ENCODE measurements at places on chromosomes 4 and X.

- peak; percentile 99 for DNase-seq
Observed at GRCh38 chrX:318739-319578, at the start of gene GTPBP6. GTPBP6 (minus strand) TSS chrX:318796; CDS start chrX:318787, 9 bp downstream.

DNA sequence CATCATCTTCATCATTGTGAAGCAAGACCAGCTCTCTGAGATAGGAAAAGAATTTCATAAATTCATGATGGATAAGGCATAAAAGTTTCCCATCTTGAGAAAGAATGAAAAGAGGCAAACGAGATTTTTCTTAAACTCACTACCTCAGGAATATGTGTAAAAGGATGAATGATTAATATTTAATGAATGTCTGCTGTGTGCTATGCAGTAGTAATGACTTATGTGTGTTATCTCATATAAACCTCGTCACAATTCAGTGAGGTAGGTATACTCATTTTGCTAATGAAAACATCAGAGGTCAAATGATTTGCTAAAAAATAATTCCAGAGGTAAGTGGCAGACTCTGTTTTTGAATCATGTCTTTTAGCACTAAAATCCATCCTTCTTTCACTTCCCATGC is 42.6 kb upstream of the GYPA start:
- no peak for DNase-seq

DNA sequence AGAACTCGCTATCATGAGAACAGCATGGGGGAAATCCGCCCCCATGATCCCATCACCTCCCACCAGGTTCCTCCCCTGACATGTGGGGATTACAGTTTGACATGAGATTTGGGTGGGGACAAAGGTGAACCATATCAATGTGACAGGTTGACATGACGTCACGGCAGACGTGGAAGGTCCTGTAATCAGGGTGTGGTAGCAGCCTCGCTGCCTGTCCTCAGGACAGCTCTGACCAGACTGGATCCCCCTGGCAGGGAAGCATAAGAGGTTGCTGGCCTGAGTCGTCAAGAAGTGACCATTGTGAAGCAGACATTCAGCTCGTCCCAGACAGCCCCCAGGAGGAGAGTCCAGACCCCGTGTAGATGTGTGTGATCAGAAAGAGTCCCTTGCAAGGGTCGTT is 104.6 kb downstream of the TNIP2 start:
- no peak for DNase-seq

GRCh38 chr4:106264331-106264728 is 51.7 kb downstream of the TBCK start:
- no peak for DNase-seq

GRCh38 chr4:94588896-94589693 is 137.4 kb downstream of the PDLIM5 start:
- DNase-seq = no peak

GRCh38 chr4:41236508-41236907 is 20.2 kb upstream of the UCHL1 start:
- DNase-seq = no peak

- DNase-seq = no peak
Observed at GRCh38 chr4:83112231-83112630, 2.3 kb downstream of the PLAC8 start.

GRCh38 chr4:8215001-8215427 is 15.9 kb downstream of the SH3TC1 start:
- DNase-seq = no peak

DNA sequence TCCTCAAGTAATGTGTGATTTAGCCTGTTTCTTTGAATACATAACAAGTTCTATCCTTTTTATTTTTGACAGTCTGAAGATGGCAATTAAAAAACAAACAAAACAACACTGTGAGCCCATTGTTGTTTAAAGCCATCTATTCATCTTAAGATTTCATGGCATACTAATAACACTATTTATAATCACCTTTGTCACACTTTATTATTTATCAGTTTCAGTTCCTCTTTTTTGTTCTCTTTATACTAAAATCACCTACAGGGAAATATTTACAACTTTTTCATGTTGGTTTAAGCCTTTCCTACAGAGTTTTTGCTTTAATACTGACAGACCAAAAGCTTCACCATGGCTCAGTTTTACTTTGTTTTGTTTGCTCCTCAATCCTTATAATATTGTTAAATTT is 247.4 kb upstream of the CTSO start:
- no peak for DNase-seq

DNA sequence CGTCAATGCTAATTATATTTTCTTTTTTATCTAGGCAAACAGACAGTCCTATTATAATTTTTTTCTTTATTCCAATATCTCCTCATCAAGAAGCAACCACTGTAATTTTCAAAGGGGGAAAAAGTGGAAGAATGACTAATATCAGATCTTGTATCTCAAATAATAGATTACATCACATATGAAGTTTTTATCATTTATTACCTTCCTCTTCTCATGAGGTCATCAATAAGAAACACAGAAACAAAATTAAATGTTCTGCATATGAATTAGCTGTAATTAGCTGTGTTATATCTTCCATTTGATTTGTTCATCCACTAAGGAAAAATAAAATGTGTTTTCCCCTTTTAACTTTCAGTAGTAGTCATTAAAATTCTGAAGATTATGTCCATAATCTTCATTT is 14.3 kb downstream of the PRSS12 start:
- DNase-seq = no peak

- no peak for DNase-seq
Observed at GRCh38 chr4:15457406-15458201, 12.1 kb upstream of the CC2D2A start.

DNA sequence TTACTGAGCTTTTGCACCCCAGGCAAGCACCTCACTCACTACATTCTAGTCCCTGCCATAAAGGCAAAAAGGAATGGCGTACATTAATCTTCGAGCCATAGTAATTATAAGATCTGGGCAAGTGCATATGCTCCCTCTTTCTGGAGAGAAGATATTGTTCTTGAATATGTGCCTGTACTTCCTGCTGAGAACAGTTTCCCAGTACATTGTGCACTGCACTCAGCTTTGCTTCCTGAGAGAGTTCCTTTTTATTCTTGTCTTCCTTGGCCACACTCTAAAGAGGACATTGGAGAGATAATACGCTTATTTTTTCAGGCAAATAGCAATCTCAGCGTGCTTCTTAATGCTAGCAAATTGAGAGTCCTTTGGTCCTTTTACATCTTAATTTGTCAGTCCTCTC is 909.0 kb upstream of the PCDH10 start:
- DNase-seq = no peak

- no peak for DNase-seq
Observed at GRCh38 chrX:151161690-151162089, 14.7 kb upstream of the GPR50 start.

DNA sequence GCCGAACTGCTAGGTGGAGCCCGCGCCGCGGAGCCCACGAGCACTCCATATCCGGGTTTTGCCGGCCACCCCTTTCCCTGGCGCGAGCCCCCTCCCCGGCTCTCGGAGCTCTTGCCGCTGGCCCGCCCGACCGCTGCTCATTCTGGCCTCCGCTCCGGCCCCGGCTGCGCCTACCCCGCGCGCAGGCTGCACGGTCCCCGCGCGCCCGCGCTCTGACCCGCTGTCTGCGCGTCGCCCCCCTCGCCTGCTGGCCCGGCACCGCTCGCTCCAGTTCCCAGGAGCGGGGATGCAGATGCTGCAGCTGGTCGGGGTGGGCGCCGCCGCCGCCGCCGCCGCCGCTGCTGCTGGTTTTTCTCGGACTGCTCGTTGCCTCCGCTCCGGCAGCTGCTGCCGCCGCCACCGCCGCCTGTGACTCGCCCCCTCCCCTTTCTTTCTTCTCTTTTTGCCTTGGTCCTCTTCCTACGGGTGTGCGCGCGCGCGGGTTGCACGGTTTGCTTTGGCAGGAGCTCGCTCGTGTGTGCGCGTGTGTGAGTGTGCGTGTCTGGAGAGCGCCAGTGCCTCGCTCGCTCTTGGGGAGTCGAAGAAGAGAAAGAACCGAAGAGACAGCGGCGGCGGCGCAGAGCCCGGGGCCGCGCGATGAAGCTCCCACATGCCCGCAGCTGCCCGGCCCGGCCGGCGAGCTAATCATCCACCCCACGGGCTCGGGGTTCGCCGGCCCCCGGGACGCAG is at the start of gene ADGRL3:
Gene ADGRL3 (plus strand): TSS at position 140 of the 729 bp plus-strand sequence.
- no peak for DNase-seq

- no peak for DNase-seq
Observed at GRCh38 chr4:106615961-106616360, 247.4 kb upstream of the GIMD1 start.

DNA sequence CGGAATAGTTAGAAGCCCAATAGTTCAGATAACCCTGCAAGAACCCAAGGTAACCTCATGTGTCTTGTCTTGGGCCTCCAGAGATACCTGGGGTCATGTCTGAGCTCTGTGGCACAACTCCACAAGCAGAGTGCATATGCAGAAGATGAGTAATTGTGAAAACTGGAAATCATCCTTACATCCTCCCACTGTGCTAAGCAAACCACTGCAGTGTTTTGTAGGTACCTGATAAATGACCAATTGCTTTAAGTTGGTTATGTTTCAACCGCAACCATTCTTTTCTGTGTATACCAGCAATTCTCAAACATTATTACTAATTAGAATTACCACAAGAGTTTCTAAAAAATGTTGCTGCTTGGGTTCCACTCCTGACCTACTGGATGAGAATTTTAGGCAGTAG is 73.2 kb downstream of the CBLL2 start:
- DNase-seq = no peak

DNA sequence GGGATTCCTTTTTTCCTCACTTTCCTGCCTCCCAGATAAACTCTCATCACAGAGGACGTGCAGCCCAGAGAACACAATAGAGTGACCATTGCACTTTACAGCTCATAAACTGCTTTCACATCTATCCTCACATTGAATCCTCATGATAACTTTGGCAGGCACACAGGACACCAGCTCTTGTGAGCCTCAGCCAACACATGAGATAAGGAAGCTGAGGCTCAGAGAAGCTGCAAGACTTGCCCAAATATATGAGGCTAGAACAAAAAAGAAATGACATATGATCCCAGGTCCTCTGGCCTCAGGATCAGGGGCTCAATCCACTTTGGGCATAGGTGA is 85.0 kb upstream of the CPEB2 start:
- no peak for DNase-seq

- no peak for DNase-seq
Observed at GRCh38 chr4:37978248-37978924, 18.2 kb downstream of the PTTG2 start.

DNA sequence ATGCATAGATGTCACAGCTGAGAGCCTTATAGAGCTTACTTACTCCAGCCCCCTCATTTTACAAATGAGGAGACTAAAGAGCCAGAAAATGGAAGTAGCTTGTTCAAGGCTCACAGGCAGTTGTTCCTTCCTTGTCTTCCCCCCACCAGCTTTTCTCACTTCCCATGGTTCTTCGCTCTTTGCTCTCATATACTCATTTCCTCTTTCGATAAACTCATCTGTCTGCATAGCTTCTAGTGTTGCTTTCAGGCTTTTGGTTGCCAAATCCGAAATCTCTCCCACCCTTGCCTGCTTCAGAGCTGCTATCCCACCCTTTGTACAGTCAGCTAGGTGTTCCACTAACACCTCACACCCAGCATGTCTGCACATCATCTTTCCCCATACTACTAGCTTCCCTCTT is 25.0 kb upstream of the GJB1 start:
- DNase-seq = no peak

DNA sequence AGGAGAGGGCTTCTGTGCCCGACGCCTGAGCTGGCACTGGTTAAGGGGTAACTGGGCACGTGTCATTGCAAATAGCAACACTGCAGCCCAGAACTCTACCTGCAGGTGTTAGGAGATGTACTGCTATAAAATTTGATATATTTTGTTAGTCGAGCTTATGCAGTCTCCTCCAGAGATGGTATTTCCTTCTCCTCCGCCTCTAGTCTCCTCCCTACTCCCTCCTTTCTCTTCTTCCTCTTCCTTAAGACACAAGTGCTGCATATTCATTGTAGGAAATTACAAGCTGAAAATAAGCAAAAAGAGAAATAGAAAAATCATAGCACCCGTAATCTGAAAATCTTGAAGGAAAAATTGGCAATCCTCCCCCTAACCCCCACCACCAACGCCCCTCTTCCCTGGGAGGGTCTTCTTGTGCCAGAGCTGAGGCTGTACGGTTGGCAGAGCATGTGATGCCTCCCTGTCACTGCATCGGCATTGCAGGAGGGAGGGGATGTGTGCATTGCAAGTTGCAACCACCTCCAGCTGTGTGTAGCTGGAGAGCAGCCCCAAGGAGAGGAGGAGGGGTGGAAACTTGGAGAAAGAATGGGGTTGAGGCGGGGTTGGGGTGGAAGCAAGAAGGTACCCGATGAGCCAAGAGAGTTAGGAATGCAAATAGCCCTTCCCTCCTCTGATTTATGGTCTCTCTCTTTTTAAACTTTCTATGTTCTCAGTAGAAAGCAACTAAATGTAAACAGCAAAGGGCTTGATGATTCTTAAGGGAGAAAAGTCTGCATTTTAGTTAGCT is 48.3 kb upstream of the MND1 start:
- DNase-seq = no peak

GRCh38 chrX:809081-809480 is 178.5 kb downstream of the SHOX start:
- no peak for DNase-seq

- no peak for DNase-seq
Observed at GRCh38 chrX:45324941-45325340, 124.3 kb upstream of the DIPK2B start.

- no peak for DNase-seq
Observed at GRCh38 chrX:17944833-17945497, 83.9 kb upstream of the RAI2 start.

DNA sequence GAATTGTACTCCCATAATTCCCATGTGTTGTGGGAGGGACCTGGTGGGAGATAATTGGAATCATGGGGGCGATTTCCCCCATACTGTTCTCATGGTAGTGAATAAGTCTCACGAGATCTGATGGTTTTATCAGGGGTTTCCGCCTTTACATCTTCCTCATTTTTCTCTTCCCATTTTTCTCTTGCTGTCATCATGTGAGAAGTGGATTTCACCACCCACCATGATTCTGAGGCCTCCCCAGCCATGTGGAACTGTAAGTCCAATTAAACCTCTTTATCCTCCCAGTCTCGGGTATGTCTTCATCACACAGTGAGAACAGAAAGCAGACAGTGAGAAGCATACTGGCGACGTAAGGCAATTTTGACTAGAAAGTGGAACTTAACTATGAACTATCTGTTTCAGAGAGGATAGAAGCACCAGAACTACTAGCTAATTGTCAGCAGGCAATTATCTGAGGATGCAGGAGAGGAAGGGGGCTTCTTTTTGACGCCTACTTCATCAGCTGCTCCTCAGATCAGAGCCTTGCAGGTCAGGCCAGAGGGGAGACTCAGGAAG is 8.5 kb upstream of the GPR50 start:
- DNase-seq = no peak

- peak; percentile 28 for DNase-seq
Observed at GRCh38 chr4:90127223-90127705, at the start of gene CCSER1. CCSER1 (plus strand) TSS chr4:90127394.

- DNase-seq = no peak
Observed at GRCh38 chr4:74314329-74314728, 6.1 kb downstream of the EPGN start.

DNA sequence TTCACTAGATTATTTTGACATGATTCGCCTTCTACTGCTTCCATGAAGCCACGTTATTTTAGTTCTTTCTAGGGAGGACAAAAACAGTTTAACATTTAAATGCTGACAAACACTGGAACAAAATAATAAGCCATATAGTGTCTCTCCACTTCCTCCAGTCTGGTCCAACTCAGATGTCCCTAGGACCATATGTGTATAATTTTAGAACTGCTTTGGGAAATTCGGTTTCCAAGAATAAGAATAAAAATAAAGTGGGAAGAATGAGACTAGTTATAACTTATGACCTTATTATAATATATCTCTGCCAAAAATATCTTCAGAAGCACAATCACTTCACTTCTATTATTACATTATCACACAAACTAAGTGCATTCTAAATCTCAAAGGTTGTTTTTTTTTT is 164.4 kb upstream of the POF1B start:
- DNase-seq = no peak

GRCh38 chr4:147950261-147950660 is 218.4 kb downstream of the ARHGAP10 start:
- DNase-seq = no peak
